Activated CD8-positive, alpha-beta memory T cell treated with anti-CD3 and anti-CD28 coated beads for 1 hour (primary cell): ENCODE measurements at places on chromosomes 6 and 20.

DNA sequence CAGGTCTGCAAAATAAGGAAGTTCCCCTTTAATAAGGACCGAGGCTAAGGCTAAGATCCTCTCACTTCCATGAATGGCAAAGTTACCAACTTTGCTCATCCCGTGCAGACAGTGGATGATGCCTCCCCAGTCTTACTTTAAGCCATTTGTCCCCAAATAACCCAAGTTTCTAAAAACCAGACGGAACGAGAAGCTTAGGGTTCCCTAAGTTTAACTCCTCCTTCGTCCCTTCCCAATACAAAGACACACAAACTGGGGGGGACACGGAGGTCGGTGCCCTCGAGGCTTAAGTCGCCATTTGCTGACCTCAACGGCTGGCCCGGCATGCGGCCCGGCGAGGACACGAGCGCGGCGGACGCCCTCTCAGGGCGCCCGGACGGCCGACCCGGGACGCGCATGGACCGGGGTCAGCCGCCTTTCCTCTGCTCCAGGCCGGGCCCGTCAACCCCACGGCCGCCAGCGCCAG, 527 bp downstream of the FBXO30 start:
- DNase-seq, result no peak

DNA sequence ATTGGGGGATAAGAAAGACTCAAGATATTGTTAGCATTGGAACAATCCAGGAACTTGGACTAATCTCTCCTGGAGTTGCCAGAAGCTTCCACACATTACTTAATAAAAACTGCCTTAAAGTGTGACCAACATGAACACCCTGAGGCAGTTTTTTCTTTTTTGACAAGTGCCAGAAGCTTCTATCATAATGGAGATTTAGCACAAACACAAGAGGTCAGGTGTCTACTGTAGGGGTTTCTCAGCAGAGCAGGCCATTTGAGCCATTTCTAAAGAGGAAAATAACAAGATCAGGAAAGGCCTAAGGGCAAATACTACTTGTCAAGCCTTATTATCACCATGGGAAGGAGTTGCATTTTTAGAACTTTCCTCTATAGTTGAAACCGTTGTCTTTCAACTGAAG, 361.5 kb downstream of the EPM2A start:
- DNase-seq, result no peak

DNA sequence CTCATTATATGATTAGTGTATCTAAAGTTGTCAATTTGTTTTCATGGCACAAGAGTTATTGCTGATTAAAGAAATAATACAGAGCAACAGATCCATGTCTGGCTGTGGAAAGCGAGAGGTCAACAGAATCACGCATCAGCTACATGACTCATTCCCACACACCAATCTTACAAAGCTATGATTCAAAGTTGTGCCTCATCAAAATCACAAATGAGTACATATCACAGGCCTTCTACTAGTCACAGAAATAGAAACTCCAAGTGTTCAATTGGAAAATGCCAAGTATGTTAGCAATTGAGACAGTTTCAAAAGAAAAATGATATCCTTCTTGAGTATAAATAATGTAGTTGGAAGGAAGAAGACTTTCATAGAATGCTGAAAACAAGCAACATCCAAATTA, 57.8 kb upstream of the NKAIN2 start:
- DNase-seq, result no peak

GRCh38 chr20:46035253-46035652, 6.2 kb downstream of the SLC12A5 start:
- DNase-seq, result no peak

DNA sequence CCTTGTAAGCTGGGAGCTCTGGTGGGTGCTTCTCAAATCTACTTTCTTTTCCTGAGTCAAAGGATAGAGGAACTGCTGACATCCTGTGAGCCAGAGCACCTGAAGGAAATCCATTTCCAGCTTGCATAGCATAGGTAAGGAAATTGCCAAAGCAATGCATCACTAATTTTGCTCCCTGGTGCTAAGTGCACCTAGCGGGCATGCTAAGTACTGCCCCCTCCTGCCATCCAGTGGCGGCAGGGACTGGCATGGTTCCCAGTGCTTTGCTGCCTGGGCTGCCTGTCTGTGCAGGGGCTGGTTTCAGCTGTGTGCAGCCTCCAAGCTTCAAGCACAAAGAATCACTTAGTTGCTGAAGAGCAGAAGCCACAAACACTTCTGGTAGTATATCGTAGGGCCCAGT, 63.9 kb downstream of the FARS2 start:
- DNase-seq, result no peak

DNA sequence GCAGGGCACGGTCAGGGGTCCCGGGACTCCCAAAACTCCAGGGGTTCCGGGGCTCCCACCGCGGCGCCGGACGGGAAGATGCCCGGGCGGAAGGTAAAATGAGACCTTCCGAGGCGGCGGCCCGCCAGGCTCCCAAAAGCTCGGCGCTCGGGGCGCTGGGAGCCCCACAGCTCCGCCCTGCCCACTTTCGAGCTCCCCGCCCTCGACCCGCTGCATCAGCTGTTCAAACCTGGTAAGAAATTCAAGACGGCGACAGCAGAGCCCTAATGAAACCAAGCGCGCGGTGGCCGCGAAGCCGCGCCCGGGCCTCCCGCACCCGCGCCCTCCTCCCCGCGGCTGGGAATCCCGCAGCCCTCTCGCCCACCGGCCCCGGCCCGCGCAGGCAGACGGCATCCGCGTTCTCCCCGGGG, 369 bp downstream of the SLC4A11 start:
- no peak for DNase-seq

DNA sequence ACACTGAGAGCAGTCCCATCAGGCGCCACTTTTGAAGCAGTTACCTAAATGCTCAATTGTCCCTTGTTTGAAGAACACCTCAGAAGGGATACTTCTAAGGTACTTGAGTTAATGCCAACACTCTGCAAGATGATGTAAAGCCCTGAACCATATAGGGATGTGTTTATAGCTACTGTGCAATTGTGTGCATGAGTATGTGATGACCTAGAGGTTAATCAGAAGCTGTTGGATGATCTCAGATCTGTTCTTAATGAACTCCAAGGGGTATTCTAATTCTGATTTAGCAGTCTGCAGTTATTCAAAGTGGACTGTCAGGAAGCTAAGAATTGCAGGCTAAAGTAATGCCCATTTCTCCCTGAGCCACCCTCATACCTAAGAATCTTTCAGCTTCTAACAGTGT, 158.3 kb downstream of the TMEM242 start:
- no peak for DNase-seq

GRCh38 chr20:17559338-17559737, 10.5 kb upstream of the DSTN start:
- no peak for DNase-seq
